ENCODE measurements at places on chromosomes 12 and 14.

DNA sequence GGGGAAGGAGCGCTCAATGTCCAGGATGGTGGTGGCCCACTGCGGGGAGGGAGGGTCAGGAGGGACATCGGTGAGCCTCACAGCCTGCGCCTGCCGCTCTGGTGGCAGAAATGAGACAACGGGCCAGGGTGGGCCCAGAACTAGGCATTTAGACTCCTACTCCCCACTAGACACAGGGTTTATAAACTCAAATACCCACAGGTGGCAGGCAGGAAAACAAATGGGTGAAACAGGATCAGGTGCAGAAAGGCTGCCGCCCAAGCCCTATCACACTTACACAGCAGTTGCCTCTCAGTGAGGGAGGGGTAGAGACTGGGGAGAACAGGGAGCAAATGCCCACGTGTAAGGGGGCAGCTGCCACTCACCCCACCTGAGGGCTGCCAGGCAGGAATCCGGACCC is 46.4 kb downstream of the TRPV4 start:
- DNase-seq: no peak

DNA sequence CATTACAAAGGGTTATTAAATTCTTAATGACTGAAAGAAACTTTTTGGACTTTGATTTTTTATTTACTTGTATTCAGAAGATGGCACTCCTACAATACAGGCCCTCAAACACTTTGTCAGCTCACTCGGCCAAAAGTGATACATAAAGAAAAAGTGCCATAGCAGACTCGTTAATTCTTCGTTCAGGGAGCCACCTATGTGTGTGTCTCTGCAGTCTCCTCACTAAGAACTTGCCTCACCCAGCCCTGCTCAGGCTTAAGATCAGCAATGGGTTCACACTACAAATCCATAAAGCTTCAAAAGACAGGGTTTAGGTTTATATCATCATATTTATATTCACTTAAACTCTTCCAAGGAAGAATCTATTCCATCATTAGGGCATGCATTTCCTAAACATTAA is 11.5 kb downstream of the DCP1B start:
- DNase-seq: no peak

- no peak for DNase-seq
Measured at GRCh38 chr14:53596853-53597525, 359.6 kb downstream of the BMP4 start.

DNA sequence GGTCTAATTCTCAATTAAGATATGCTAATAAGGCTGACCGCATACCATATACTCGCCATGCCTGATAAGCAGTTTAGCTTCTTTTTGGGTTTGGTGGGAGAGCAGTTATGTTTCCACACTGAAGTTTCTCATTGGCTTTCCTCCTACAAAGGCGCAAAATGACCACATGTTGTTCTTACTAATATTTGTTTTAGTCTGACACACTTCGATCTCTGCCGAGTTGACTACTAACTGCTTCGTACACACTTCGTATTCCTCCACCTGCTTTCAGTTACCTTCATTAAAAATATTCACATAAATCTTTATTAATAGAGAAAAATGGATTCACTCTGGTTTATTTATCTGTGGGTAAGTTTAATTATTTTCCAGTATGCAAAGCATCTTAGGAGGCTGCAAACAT is 41.7 kb downstream of the EMP1 start:
- DNase-seq: no peak

- DNase-seq: no peak
Measured at GRCh38 chr12:25074954-25075353, 120.0 kb downstream of the DNAI7 start.

DNA sequence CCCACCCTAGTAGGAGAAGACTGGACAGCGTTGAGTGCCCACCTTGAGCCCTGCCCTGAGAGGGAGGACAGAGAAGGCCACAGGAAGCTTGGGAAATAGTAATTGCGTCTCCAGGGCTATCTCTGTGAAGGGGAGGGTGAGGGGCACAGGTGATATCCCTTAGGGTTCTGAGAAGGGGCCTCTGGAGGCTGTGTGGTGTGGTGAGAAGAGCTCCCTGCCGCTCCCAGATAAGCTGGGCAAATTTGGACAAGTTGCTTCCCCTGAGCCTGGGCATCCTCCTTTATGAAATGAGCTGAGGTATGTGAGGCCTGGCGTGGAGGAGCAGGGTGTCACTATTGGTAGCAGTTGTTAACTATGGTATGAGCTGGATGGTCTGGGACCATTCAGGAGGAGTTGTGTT is 23.5 kb upstream of the LRP1-AS start:
- no peak for DNase-seq

DNA sequence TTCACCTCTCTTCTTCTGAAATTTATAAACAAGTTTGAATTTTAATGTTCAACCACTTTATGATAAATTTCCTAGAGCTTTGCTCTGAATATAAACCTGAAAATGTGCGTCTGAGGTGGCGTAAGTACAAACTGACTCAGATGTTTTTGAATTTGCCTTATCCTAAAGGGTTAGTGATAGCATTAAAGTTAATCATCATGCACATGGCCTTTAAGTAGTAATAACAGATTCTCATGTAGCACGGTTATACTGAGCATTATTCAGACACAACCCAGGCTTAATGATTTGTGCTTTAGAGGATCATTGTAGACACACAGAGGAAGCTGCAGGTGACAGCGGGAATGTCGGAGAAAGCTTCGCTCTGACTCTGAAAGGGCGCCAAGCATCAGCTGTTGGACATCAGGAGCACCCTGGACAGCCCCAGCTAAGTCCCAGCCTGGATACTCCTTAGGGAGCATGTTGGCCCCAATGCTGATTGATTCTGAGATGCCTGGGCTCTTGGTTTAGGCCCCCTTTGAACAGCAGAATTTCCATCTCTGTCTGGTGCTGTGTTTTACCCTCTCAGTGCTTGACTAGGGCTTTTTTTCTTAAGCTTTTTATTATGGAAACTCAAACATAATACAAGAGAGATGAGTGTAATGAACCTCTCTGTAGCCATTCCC is 91.1 kb downstream of the PLXNC1 start:
- DNase-seq: no peak

GRCh38 chr12:31316891-31317290 is 9.1 kb downstream of the SINHCAF start:
- DNase-seq: no peak

GRCh38 chr12:31021181-31021580 is 52.5 kb upstream of the DDX11 start:
- DNase-seq: no peak

- DNase-seq: no peak
Measured at GRCh38 chr14:99381688-99382060, 99.0 kb downstream of the SETD3 start.

DNA sequence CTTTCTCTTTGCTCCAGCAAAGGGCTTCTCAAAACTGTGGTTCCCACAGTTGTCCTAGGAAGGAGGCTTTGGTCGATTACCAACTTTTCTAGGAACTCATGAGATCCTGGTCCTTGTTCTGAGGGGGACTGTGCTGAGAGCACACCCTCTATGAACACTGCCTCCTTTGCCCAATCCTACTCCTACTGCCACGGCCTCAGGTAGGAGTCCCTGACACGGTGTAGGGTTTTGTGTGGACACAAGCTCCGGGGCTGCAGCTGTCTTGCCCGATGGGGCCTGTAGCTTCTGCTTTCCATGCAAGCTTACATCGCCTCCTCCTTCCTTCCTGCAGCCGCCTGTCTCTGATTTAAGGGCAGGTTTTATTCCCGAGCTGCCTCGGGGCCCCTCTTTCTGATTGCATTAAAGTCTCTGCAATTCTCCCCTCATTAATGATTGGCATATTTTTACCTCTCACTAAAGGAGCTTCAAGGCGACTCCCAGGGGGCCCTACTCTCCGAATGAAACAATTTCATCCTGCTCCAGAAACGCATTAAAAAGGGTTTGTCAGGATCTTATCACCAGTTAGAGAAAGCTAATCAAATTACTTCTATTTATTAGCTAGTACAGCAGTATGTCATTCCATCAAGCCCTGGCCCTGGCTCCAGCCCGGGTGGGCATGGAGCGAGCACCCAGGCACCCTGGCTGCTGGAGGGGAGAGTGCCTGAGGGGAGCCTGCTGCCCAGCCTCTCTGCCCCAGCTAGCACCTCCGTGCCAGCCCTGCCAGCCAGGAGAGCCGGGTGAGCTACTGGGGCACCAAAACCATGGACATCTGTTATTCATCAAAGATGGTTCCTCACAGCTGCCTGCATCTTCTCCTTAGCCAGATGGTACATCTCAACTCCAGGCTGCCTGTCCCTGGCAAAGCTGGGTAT is 38.0 kb upstream of the ESRRB start:
- no peak for DNase-seq
